Astrocyte of the hippocampus (primary cell): ENCODE measurements at places on chromosomes 13 and 19.

GRCh38 chr19:1690699-1691307 is 38.4 kb upstream of the TCF3 start:
- no peak for DNase-seq

GRCh38 chr19:38812841-38813320 is at the start of gene LGALS4:
Gene LGALS4 (minus strand): TSS chr19:38812945. CDS start chr19:38812886, 59 bp downstream.
- DNase-seq: no peak

GRCh38 chr13:23321535-23322241 is 111.8 kb downstream of the SACS start:
- peak; percentile 95 for DNase-seq

DNA sequence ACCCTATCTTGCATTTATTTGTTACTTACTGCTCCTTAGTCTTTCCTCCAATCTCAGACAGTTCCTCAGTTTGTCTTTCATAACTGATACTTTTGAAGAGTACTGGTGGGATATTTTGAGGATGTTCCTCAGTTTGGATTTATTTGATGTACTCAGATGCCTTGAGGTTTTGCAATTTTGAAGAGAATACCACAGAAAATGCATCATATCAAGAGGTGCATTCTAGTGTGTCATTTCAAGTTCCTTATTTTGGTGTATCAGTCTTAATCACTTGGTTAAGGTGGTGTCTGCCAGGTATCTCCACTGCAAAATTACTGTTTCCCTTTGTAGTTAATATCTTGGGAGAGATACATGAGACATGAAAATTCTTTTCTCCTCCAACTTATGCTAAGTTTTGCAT is 75.1 kb downstream of the URI1 start:
- DNase-seq: no peak

DNA sequence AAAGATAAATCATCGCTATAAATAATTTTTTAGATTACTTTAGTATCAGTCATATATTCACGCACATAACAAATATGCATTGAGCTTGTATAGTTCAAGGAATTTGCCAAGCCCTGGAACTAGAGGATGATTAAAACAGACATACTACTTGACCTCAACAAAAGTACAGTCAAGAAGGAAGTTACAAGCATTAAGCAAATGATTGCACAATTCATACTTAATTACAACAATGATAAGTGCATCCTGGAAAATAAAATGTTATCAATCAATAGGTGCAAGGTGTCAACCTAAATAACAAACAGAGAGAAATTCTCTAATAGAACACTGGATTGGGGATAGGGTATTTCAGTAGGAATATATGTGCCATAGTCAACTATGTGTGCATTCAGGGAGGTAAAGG is 491.2 kb downstream of the GPC5 start:
- no peak for DNase-seq
